ENCODE measurements at places on chromosomes 12 and 14. TPM values are rescaled to one million over a fixed set of nuclear protein-coding genes. Genes with fewer than 3 reads are reported as not detected.

- no peaks in the 10 kb centered on the region for H3K27me3 ChIP-seq
- DNase-seq = no peak
- H3K4me3 ChIP-seq = no peak overlapping the region
- H3K27ac ChIP-seq = no peak overlapping the region
- no peaks in the 10 kb centered on the region for H3K4me1 ChIP-seq
- H3K36me3 ChIP-seq = no peaks in the 10 kb centered on the region
Observed at GRCh38 chr14:80427101-80427500, 215.8 kb upstream of the DIO2 start.

GRCh38 chr12:91441993-91442952, 259.7 kb upstream of the DCN start:
- no peaks in the 10 kb centered on the region for H3K4me1 ChIP-seq
- H3K27ac ChIP-seq = no peak overlapping the region
- no peaks in the 10 kb centered on the region for H3K36me3 ChIP-seq
- H3K4me3 ChIP-seq = no peak overlapping the region
- no peak for DNase-seq

DNA sequence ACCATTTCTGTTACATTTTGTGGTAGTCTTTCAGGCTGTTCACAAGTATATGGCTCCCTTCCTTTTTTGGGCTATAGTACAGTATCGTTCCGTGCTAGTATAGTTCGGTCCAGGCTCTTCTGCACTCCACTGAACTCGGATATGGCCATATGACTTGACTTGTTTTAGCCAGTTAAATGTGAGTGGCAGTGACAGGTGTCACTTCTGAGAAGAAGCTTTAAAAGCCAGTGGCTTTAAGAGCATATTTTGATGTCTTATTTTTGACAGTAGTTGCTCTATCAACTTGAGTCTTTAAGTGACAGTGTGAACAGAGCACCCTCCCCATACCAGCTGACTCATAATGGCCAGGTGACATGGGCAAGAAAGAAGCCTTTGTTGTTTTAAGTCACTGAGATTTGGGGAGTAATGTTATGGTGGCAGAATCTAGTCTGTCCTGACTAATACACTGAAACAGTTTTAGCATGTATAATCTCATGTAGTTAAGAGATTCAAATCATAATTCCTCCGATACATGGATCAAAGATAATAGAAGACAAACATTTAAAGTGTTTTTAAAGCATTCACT, 64.6 kb downstream of the ANO4 start:
- H3K4me1 ChIP-seq = peaks cover 10% of the 10 kb centered on the region
- DNase-seq = no peak
- no peak overlapping the region for H3K4me3 ChIP-seq

Gene GAS2L3
- 46.3 TPM for total RNA-seq

Gene BHLHE41
- 4.8 TPM for total RNA-seq

Gene TCL1B
- 0.83 TPM for total RNA-seq
